Erythroblast (primary cell): ENCODE measurements at places on chromosomes 13 and 19.

- DNase-seq = no peak
These were observed 15.5 kb downstream of the DPP9 start for GRCh38 chr19:4707956-4708650.

DNA sequence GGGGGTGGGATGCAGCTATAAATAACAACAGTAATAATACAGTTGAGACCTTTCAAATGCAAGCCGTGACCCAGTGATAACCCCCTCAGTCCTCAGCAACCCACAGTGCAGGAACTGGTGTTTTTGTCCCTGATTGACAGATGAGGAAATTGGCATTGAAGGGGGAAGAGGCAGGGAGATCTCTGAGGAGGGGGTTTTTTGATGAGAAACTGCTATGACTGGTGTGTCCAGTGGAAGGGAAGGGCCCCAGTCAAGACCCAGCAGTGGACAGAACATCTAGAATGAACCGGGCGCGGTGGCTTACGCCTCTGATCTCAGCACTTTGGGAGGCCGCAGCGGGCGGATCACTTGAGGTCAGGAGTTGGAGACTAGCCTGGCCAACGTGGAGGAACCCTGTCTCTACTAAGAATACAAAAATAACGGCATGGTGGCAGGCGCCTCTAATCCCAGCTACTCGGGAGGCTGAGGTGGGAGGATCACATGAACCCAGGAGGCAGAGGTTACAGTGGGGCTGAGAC is 1.9 kb downstream of the MAP1S start:
- no peak for DNase-seq

- no peak for DNase-seq
These were observed 2.0 kb downstream of the RPL36 start for GRCh38 chr19:5691822-5692722.

DNA sequence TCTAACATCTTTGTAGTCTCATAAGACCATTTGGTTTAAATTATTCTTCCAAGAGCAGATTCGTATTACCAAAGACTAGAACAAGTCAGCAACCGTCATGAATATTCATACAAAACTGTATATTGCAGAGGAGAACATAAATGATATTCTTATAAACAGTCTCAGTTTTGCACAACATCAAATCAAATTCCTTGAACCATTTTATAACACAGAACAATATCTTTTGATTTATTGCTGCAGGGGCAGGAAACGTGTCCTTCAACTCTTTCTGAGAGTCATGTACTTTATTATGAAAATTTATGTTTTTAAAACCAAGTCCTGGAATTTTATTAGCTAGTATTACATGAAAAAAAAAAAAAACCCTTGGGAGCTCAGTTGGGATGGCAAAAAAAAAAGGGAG is 26.2 kb downstream of the SIGLECL1 start:
- DNase-seq = no peak

GRCh38 chr19:8304841-8305621 is 3.1 kb downstream of the CD320 start:
- peak; percentile 48 for DNase-seq

GRCh38 chr13:91238036-91238435 is 109.5 kb upstream of the MIR17HG start:
- no peak for DNase-seq

GRCh38 chr13:37617173-37617572 is 18.6 kb upstream of the POSTN start:
- DNase-seq = no peak

DNA sequence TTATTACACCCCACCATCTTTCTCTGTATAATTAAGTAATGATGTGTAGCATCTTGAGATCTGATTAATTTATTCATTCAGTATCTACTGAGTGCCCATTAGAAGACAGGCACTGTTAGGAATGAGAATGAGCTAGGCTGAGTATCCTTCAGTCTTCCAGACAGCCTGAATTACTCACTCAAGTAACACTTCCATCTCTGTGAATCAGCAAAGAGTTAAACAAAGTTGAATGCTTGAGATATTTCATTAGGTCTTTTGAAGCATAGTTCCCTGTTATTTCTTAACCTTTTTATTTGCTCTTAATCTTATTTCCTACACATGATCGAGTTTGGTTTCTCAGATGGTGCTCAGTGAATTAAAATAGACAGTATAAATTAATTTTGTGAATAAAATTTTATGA is 413.7 kb downstream of the DCT start:
- DNase-seq = no peak

- DNase-seq = no peak
These were observed 10.1 kb downstream of the TDRD3 start for GRCh38 chr13:60407095-60407494.

GRCh38 chr13:31431722-31432137 is 232.0 kb downstream of the B3GLCT start:
- peak; percentile 41 for DNase-seq

DNA sequence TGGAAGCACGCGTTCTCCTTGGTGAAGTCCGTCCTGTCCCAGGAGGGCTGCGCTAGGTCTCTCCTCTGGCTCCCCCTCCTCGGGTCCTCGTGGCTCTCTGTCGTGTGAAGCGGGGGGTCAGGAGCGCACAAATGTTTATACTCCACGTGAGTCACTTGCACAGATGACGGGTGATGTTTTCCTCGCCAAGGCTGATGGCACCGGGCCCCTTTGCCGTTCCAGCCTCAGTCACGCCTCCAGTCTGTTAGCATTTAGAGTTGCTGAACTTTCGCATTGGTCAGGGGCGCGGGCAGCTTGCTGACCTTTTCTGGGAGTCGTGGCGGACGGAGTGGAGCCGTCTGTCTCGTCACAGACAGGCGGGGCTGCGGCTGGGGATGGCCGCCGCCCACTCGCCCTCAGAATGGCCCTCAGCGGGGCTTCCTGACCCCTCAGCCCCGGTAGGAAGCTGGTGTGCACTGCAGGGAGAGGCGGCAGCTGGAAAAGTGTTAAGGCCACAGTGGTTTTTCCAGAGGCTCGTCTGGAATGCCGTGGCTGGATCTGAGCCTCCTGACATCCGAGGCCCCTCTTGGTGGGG is 13.7 kb downstream of the KLHL26 start:
- no peak for DNase-seq

- DNase-seq = peak; percentile 45
These were observed 2.4 kb downstream of the SPART start for GRCh38 chr13:36343766-36344165.

DNA sequence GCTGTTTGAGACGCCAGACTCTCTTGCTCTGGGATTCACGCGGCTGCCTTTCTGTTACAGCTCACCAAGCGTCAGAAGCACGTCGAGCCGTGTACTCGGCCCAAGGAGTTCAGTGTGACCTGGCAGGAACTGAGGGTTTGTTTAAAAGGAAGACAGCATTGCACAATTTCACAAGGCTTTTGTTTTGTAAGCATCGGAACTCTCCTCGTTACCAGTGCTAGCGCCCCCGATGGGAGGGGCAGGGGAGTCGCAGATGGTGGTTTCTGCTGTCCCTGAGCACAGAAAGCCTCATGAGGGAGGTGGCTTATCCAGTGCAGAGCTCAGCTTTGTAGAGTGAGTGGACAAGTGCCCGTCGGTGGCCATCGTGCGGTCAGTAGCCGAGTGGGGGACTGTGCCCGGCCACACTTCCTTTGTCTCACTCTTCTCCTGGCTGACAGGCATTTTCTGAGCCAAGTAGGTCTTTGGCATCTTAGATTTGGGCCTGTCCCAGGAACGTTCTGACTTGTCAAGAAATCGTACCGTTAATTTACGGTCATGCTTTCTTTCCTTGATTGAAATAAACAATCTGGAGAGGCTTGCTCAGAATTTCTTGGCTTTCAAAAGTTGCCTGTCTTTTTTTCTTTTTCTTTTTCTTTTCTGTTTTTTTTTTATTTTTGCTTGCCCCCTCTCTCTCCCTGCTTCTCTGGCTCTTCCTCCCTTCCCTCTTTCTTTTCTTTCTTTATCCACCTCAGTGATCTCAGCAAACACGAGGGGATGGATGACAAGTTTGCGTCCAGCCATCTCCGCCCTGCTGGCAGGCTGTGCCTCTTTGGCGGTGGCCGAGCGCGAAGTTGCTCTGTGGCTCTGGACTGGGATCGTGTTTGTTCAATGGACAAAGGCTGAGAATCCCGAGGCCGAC is 7.7 kb downstream of the KDM4B start:
- no peak for DNase-seq

DNA sequence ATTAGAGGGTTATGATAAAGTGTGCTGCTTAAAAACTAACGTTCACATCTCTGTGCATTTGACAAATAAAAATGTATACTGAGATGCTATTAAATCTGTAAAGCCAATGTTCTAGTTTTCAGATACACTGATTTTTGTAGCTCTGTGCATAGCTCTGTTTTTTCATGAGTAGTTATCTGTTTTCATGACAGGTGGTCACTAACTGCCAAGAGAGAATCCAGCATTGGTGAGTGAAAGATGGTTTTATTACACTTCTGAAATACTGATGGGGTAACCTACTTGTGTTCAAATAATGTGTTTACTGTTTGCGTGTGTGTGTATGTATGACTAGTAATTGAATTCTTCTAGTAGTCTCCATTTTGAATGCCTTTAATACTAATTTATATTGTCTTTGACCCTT is 29.0 kb downstream of the URI1 start:
- no peak for DNase-seq

GRCh38 chr19:2151339-2152229 is at the start of gene AP3D1:
AP3D1 (minus strand) TSS chr19:2151566; CDS start chr19:2151334, 232 bp downstream.
- peak; percentile 100 for DNase-seq

- no peak for DNase-seq
These were observed 415.7 kb downstream of the DIAPH3 start for GRCh38 chr13:59748046-59748445.

- no peak for DNase-seq
These were observed 370.7 kb downstream of the COG6 start for GRCh38 chr13:40026174-40026585.

- DNase-seq = no peak
These were observed 98.7 kb upstream of the KL start for GRCh38 chr13:32917504-32917903.

DNA sequence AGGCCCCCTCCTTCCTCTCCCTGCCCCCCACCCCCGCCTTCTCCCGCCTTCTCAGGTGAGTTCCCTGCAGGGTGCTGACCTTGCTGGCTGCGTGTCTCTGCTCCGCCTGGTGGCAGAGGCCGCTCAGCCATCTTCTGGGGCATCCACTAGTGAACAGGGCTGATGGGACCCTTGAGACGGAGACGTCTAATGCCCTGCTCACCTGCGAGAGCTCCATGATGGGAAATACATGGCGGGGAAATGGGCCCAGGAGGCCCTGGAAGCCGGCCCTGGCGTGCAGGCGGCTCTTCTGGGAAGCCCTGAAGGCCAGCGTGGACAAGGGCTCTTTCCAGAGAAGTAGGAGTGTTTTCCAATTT is 15.2 kb upstream of the F7 start:
- no peak for DNase-seq

DNA sequence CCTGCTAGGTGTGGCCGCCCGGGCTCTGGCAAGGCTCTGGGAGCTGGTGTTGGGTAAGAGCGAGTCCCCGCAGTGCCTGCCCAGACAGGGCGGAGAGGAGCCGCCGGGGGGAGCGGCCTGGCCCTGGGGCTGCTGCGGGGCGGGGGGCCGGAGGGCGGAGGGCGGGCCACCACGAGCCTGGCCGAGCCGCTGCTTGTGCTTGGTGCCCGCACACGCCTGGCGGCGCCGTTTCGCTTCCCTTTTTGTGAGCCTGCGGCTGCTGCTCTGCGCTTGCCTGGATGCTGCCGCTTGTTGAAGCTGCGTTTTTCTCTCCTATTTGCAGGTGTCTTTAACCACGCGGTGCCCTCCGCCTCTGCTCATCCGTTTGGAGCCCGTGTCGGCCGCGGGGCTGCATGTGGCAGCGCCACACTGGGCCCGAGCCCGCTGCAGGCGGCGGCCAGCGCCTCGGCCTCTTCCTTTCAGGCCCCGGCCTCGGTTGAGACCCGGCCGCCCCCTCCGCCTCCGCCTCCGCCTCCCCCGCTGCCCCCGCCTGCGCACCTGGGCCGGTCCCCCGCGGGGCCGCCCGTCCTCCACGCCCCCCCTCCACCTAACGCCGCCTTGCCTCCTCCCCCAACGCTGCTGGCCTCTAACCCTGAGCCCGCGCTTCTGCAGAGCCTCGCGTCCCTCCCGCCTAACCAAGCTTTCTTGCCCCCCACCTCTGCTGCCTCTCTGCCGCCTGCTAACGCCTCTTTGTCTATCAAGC is 8.5 kb downstream of the PLEKHJ1 start:
- DNase-seq = no peak

- DNase-seq = no peak
These were observed 570.3 kb downstream of the PCDH9 start for GRCh38 chr13:66659701-66660467.

DNA sequence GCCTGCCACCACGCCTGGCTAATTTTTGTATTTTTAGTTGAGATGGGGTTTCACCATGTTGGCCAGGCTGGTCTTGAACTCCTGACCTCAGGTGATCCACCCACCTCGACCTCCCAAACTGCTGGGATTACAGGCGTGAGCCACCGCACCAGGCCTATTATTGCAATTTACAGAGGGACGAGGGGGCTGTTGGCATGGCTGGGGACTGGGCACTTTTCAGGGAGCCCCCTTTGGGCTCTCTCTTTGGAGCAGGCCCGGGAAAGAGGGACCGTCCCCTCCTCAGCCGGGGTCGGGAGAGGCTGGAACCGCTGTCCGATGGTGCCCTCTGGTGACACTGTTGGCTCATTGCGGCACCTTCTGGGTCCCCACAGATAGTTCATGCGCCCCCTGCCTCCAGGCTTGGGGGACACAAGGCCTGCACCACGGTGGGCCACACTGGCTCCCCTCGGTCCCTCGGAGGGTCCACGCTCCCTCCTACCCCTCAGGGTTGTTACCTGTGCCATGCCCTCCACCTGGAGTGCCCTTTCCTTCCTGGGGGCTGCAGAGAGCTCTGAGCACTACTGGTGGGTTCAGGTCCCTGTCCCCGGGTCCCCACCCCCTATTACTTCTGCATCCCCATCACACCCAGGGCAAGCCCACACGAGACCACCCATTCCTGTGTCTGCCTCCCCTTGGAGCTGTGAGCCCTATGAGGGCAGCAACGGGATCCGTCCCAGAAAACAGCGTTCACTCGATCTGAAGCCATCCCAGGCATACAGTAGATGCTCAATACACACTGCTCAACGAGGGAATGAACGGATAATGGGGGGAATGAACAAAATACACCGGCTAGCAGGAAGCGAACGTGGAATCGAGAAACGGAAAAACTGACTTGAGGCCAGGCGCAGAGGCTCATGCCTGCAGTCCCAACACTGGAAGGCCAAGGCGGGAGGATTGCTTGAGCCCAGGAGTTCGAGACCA is 12.5 kb downstream of the FEM1A start:
- peak; percentile 71 for DNase-seq

DNA sequence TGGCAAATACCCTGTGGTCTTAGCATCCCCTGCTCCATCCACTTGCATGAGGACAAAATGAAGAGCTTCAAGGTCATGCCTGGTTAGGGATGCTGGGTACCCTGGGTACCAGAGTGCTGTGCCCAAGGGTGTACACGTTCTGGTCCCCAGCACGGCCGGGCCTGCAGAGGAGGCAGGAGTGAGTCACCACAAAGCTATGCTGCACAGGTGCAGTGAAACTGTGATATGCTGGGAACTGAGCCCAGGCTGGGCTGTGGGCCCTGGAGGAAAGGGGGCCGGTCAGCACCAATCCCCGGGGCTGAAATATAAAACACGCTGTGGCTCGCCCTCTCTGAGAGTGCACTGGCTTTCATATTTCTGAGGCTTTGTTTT is 95.1 kb downstream of the TSHZ3 start:
- no peak for DNase-seq

- DNase-seq = no peak
These were observed 4.2 kb downstream of the FPR3 start for GRCh38 chr19:51799034-51799773.
